ENCODE measurements at places on chromosomes 4 and X.
A peak's percentile ranks its signal among the peaks of the same experiment; 100 is the strongest.

- DNase-seq, result no peak
Observed at GRCh38 chr4:124948976-124949597, 236.6 kb upstream of the ANKRD50 start.

GRCh38 chrX:50978920-50979682, 68.6 kb downstream of the BMP15 start:
- DNase-seq, result no peak

GRCh38 chr4:3767570-3768288, 1.5 kb downstream of the ADRA2C start:
- DNase-seq, result no peak

DNA sequence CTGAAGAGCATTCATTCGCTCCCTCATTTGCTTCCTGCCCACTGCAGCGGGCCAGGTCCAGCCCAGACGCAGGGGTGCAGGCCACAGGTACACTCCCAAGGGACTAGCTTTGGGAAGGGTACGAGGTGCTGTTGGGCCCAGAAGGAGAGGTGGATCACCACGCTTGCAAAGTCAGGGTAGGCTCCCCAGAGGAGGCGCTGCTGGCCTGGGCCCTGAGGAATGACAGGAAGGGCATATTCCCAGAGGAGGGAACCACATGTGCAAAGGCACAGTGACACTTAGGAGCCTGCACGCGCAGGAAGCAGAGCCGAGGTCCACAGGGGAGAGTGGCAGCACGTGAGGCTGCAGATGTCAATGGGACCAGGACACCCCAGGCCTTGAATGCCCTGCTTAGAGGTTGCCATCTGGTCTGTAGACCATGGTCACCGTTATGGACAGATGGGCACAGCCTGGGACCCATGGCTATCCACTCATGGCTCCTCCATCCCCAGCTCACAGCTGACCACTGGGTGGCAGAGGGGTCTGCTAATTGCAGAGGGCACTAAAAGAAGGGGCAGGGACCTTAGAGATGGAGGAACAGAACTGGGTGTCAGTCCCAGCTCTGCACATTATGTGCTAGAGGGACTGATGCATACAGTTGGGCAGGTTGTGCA, 7.9 kb downstream of the HTRA3 start:
- no peak for DNase-seq

DNA sequence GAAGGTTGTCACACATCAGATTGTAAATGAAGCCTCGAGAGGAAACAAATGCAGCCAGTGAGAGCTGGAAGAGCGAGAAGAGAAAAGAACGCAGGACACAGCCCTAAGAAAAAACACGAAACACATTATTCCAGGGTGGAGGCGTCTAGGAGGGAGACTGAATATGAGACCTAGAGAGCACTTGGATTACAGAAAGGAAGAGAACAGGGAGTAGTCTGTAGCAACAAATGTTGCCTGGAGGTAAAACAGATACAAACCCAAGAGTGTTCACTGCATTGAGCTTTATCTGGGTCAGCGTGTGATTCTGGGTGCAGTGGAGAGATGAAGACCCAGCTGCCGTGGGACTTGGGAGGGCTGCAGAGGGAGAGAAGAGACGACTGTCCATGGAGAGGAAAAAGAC, 50.1 kb upstream of the SETD7 start:
- DNase-seq, result no peak

GRCh38 chrX:136143711-136144110, 3.6 kb upstream of the FHL1 start:
- no peak for DNase-seq

- peak; percentile 23 for DNase-seq
Observed at GRCh38 chr4:22607382-22607781, 85.4 kb upstream of the GBA3 start.

DNA sequence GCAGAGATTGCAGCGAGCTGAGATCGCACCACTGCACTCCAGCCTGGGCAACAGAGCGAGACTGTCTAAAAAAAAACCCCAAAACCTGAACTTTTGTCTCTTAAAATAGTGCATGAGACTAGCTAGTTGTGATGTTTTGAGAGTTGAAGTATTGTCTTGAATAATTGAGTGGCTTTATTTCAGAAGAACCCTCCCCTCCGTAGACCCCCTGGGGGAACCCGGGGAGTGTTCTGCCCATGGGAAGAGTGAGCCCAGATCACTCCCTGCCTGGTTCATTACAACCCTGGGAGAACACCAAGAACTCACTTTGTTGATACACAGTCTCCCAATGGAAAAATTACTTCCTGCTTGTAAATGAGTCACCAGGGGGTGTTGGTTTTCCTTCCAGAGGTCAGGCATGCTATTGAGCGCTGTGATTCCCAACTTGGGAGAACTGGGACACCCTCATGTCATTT, 65.3 kb upstream of the SHISA3 start:
- no peak for DNase-seq

DNA sequence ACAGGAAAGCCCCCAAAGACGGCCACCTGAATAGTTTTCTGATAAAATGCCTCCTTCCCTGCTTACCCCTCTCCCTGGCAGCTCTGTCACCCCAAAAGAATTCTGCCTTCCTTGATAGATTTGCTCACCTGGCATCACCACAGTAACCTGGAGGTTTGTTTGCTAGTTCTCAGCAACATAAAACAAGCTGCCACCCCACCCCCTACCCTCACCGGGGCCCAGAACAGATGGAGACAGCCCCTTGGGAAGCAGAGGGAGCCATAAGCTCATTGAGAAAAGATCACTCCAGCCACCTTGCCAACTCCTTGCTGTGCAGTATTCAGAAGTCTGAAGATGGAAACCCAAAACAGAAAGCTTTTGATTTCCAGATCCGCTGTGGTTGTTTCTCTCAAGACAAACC, 108.6 kb downstream of the DHX15 start:
- DNase-seq, result no peak

GRCh38 chrX:40646489-40647306, 663 bp downstream of the CXorf38 start:
- no peak for DNase-seq

GRCh38 chr4:42454755-42455420, 57.6 kb downstream of the SHISA3 start:
- no peak for DNase-seq

DNA sequence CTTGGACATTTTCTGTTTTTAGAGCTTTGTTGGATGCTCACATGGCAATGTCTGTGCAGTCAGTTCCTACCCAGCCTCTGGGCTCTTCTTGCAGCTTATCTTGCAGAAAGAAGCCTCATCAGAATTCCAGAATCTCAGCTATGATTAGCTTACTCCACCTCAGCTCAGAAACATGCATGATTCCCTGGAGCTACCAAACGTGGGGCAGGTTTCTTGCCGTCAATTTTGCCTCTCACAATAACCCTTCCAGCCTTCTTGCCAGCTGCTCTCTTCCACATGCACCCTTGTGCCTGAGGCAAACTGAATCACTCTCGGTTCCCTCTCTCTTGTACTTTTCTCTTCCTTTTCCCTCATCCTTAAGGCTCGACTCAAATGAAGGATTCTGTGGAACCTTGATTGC, 141.4 kb downstream of the PTTG2 start:
- peak; percentile 38 for DNase-seq

DNA sequence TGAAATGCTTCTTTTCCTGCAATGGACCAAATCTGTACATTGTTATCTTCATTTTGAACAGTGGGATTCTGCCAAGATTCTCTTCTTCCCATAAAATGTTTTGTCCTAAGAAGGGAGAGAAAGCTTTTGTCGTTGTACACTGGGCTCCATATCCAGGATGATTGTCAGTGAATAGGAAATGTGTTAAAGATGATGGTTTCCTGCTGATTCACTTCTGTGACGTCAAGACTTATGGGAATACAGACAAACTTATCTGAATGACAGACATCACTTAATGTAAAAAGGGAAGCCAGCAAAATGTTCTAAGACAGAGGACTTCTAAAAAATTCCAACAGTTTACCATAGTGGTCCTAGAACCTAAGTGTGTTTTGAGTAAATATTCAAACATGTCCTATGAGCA, 53.7 kb upstream of the HPF1 start:
- DNase-seq, result no peak

DNA sequence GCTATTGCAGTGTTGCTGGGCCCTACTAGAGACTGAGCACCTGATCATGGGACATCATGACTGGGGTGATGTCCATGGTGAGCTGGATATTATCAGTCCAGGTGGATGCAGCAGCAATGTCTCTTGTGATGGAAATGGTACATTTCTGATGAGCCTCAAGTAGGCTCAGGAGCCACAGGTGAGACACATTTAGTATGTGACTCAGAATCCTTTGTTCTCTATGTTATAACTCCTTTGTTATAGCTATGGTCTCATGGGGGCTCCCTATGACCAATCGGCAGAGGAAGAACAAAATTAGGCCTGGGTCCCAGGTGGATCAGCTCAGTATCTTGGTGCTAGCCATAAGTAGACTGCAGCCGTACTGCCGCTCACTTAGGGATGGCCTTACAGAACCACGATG, 107.9 kb upstream of the FAT1 start:
- DNase-seq, result no peak

DNA sequence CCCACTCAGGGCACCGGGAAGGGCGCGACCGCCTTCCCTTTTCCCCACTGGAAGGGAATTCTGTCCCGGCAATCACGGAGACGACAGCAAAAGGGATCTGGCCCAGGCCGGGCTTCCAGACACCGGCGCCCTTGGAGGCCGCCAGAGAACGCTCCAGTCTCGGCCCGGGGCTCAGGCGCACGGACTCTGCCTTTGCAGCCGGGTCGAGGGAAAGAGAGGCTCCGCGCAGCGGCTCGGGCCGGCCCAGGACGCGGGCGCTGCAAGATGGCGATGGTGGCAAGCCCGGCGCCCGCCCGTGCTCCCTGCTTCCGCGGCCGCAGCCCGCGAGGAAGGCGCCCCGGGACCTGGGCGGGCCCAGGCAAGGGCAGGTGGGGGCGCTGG, 1.1 kb downstream of the CTBP1 start:
- no peak for DNase-seq

DNA sequence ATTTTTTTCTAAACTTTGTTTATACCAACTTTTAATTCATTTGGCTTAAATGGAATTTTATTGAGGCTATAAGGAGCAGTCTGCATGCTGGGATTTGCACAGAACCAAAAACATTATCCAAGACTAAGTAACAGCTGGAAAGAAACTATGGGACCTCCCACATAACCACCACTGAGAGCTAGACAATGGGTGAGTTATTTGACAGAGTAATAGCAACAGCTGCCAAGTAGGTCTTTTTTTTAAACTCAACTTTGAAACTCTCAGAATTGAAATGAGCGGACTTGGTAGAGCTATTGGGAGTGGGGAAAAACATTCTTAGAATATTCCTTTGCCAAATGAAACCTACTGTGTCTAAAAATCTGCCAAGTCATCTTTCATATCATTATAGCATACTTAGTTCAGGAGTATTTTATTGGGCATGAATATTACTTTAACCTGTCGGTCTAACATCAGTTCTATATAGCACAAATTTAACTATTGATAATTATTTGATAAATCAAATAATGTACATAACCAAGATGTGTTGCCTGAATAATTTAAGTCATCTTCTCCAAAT, 1428.0 kb downstream of the PCDH7 start:
- no peak for DNase-seq

DNA sequence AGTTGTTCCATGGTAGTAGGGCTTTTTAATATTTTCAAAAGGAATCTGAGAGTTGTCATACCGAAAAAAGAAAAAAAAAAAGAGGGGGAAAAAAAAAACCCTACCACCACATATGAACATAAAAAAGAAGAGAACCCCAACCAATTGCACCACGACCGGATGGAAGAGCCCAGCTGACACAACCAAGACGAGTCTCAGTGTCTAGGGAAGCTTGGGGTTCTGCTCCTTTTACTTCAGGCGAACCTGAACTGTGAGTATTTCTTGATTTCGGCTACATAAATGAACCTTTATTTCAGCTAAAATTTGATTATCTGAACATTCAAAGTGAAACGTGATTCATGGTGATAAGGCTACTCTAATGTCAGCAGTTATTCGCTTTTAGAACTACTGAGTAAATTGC, at the start of gene GPR34:
TSS of gene GPR34 (plus strand) at position 139 of the 400 bp plus-strand sequence. CDS start 6,661 bp downstream, outside the sequence.
- no peak for DNase-seq

GRCh38 chr4:67746797-67747495, 7.2 kb downstream of the GNRHR start:
- no peak for DNase-seq

GRCh38 chrX:130165181-130165702, 399 bp downstream of the AIFM1 start:
- no peak for DNase-seq

DNA sequence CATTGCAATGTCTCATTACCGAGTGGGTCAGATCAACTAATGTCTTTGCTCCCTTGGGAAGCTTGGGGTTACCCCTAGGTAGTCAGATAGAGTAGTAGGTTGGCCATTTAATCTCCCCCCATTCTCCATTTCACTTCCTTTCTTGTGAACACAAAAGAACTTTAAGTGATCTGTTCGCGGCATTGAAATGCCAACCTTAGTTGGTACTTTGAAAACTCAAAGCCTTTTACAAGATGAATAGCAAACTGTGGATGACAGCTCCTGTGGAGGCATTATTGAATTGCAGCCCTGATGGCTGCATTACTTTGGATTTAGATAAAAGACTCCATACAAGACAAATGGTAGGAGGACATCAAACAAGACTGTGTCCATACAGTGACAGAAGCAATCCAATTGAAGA, 469.1 kb downstream of the GBA3 start:
- DNase-seq, result no peak

DNA sequence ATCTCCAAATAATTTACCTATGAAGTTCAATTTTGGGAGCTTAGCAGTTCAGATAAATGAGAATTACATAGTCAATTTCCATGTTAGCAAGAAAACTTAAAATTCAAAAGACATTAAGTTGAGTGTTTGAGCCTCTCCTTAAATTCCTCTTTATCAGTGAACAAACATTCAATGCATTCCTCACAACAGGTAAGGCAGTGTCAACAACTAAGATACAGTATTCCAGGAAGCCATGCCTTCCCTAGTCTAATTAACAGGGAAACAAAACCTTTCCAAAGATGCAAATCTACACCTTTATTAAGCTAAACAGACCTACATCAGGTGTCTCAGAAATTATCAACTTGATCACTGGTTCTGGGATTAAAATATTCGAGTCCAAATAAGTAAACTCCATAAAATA, 3.7 kb downstream of the SH3RF1 start:
- DNase-seq, result no peak

DNA sequence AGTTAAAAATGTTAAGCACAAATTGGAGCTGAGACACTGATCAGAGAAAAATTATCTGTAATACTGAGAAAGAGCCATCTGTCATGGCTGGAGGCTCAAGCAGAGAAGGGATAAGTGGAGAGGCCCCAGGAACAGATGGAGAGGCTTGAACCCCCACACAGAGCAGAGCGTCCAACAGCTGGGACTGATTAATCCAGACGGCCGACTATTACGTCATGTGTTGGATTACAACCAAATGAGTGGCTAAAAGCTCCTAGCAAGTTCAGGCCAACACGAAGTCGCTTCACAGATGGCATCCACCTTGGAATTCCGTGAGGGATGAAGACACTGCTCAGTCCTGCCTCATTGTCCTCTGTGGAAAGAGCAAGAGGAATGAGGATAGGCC, 57.7 kb upstream of the ATXN3L start:
- DNase-seq, result peak; percentile 88

- no peak for DNase-seq
Observed at GRCh38 chr4:86942185-86942666, 7.4 kb downstream of the AFF1 start.

GRCh38 chr4:157045507-157046127, 30.3 kb upstream of the GLRB start:
- peak; percentile 61 for DNase-seq
